Suprapubic skin (tissue), 4 donors: ENCODE measurements at places on chromosomes 16 and 17.

DNA sequence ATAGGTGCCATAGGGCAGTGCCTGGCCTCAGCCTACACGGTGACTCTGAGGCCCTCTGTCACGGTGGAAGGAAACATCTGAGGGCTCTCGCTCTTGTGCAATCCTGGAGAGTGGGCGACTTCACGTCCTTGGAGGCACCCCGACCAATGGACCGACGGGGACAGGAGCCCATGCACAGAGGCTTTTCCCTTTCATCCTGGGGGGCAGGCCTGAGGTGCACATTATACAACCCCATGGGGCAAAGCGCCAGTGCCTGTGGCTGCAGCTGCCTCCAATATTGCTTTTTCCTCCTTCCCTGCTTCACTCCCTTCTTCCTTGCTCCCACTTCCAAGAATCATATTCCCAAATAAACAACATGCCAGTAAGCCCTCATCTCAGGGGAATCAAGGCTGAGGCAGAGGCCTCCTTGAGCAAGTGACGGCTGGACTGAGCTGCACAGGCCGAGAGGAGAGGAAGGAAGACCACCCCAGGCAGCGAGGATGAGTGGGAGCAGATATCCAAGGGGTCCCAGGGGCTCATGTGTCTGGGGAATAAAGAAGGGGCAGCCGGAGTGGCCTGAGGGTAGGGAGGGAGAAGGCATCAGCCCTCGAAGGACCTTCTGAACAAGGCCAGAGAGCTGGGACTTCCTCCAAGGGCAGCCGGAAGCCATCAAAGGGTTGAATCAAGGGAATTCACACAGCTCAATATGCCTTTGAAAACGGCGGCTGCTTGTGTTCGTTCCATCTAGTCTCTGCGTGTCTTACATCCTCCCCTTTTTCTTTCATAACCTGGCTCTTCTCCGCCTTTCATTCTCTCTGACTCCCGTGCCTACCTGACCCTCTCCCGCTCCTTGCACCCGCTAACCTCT is 42.6 kb upstream of the RPL38 start:
- DNase-seq = peak; percentile 57

DNA sequence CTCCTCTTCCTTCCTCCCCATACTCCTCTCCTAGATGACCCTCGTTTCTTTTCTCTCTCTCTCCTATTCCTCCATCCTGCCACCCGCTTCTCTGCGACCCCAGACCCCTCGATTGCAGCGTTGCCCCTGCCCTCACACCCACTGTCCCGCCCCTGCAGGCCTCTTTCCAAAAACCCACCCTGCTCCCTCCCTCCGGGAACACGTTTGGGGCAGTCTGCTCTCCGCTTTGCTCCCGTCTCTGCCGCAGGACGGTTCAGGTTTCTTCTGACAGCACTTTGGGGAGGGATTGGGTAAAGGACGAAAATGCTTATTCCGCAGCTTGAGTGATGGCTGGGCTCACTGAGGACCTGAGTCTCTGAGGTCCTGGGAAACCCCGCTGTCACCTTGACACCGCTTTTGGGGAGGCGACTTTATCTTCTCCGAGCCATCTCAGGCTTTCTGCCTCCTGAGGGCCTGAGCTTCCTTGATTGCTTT is 690 bp downstream of the NDE1 start:
- DNase-seq = no peak

DNA sequence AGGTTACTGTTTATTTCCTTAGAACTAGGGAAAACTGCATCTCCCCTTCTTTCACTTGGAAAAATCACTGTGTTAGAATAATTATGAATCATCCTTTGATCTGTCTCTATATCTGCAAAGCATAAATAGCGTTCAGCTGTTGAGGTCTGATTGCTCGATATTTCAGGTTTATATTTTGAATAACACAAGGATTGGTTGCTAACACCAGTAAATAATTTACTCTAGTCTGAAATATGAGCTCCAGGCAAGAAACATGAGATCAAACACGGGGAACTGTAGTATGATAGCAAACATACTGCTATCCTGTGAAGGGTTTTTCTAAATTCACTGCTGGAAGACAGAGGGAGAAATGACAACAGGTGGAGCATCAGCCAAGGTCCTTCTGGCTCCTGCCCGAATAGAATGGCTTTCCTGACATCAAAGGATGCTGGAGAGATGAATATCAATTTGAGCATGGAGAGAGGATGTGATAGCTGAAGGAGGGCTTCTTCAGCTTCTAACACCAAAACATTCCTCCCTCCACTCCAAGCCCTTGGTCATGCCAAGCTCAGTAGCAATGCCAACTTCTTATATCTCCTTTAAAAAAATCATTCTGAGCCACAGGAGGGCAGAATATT is 450.3 kb downstream of the SHISA9 start:
- no peak for DNase-seq

DNA sequence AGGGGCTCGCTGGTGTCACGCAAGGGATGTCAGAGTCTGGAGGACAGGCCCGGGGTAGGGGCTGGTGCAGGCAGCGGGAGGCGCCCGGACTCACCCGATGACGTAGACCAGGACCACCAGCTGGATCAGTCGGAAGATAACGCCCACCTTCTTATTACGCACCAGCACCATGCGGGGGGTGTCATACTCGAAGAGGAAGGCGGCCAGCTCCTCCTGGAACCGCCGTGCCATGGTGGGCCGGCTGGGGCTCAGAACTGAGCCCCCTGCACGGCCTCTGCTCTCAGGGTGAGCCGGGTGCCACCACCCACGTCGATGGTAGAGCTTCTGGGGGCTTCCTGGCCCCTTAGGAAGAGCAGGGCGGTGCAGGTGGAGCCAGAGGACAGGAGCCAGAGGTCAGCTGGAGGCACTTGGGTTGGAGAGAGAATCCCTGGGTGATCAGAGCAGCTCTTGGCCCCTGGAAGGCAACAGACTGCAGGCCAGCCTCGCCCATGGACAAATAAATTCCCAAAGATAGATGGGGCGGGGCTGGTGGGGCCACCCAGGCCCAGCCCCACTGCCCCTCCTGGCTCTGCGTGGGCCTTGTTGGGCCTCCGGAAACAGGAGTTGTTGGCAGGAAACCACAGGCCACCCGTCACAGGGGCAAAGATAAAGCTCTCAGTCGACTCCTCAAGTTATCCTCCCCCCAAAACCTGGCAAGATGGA is at the start of gene P2RX1:
TSS of gene P2RX1 (minus strand) at position 471 of the 702 bp plus-strand sequence. CDS start at position 231, 240 bp downstream.
- no peak for DNase-seq

DNA sequence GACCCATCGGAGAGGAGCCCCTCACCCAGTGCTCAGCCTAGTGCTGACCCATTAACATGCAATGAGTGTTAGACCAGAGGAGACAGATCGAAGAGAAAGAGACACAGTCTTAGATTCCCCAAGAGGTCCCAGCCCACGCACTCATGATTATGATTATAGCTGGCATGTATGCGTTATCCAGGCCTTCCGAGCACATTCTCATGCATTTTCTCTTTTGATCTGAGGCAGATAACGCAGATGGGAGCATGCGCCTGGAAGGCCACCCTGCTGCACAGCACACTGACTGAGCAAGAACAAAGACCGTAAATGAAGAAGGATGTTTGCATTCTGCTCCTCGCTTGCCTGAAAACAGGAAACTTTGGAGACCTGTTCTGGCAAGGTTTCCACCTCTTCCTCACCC is 232.7 kb downstream of the SOX9 start:
- DNase-seq = no peak

DNA sequence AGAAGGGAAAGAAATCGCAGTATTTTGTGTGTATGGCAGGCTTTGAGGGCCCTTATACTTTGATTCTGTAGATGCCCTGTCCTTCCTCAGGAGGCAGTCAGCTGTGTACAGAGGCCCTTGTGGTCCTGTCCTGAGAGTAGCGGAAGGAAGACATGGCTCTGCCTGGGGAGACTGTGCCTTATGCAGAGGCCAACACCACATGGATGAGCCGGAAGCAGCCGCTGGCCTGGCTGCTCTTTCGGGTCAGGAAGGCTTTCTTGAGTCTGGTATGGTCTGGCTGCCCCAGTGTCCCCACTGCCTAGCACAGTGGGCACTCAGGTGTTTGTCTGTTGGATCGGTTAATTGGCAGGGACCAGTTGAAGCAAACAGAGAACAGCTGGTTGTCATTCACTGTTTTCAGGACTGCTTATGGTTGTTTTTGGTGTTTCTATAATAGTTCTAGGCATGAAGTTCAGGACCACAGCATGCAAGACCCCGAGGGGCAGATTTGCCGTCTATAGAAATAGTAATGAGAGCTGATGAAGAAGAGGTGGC is 12.4 kb downstream of the USP10 start:
- no peak for DNase-seq

- DNase-seq = no peak
Measured at GRCh38 chr17:33241390-33241789, 51.7 kb downstream of the ASIC2 start.

GRCh38 chr17:17880577-17881196 is 43.9 kb upstream of the SREBF1 start:
- DNase-seq = no peak

- DNase-seq = no peak
Measured at GRCh38 chr16:86391486-86391885, 118.8 kb upstream of the FOXF1 start.

DNA sequence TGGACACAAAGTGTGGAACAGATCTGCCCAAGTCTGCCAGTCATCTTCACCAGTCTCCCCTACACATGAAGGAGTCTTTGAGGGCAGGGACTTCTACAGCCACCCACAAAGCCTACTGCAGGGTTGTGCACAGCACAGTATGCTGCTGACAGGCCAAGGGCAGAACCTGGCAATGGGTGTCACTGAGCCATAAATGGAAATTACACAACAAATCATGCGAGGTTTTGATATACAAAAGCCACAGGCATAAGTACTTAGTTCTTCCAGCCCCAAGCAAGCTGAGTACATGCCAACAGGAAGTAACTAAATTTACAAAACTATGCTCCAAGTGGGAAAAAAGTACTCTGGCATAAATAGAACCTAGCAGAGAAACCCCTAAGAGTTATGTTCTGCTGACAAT is 7.8 kb upstream of the PSMC3IP start:
- DNase-seq = no peak

DNA sequence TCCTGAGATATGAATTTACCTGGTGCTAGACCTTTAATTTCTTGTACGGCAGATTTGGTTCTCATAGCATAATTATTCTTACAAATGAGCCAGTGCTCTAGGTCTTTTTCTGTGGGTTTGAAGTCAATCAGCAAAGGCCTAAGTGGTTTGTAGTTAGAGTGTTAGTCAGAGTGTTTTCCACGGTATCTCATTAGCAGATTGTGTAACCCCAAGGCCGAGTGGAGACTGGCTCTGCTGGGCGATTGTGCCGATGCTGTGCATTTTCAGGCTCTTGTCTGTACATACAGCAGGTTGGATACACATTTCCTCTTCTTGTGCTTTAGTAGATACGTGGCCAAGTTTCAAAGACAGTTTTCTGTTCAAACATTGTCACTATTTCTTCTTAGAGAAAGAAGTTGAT is 78.6 kb upstream of the CA10 start:
- no peak for DNase-seq

DNA sequence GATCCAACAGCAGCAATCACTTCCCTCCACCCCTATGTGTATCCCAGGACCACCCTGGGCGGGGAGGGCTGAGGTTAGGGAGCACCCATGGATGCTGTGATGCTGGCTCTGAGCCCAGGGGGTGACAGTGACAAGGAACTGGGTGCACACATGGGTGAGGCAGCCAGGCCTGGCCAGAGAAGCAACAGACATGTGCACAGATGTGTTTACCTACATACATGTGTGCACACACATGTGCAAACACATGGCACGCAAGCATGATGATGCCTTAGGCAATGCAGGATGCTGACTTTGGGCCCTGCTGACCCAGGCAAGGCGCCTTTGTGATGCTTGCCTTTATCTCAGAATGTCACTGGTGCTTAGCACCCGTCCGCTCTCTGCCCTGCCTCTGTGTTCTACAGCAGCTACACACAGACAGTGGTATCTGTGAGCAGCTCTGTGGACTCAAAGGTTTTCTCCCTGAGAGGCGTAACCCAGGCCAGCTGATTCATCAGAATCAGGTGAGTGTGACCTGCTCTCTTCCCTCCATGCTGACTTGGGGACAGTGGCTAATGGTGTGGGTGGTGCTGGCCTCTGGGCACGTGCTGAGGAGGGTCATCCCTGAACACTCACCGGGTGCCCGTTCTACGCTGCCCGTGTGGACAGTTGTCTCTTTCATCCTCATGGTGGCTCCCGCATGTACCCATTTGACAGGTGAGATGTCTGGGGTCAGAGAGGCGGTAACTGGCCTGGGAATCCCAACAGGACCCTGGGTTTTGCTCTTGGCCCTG is 38.5 kb upstream of the KSR1 start:
- DNase-seq = peak; percentile 41

DNA sequence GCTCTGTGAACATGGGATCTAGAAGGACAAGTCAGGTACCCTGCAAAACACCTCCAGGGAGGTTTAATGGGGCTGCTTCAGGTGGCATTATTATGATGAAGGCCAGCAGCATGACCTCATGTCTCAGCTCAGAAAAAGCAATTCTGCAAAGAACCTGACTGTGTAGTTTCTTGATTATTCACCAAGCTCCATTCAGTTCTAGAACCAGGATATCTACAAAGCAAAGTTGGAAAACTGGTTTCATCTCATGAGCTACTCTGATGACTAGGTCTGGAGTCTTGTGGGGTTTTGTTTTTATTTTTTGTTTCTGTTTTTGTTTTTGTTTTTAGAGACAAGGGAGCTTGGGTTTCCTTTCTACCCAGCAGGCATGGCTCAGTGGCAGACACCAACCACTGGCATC is 19.0 kb upstream of the LRRC37A3 start:
- no peak for DNase-seq

- DNase-seq = no peak
Measured at GRCh38 chr17:75371339-75371738, 34.1 kb downstream of the GRB2 start.

- no peak for DNase-seq
Measured at GRCh38 chr17:32928586-32929535, 908 bp downstream of the TMEM98 start.

DNA sequence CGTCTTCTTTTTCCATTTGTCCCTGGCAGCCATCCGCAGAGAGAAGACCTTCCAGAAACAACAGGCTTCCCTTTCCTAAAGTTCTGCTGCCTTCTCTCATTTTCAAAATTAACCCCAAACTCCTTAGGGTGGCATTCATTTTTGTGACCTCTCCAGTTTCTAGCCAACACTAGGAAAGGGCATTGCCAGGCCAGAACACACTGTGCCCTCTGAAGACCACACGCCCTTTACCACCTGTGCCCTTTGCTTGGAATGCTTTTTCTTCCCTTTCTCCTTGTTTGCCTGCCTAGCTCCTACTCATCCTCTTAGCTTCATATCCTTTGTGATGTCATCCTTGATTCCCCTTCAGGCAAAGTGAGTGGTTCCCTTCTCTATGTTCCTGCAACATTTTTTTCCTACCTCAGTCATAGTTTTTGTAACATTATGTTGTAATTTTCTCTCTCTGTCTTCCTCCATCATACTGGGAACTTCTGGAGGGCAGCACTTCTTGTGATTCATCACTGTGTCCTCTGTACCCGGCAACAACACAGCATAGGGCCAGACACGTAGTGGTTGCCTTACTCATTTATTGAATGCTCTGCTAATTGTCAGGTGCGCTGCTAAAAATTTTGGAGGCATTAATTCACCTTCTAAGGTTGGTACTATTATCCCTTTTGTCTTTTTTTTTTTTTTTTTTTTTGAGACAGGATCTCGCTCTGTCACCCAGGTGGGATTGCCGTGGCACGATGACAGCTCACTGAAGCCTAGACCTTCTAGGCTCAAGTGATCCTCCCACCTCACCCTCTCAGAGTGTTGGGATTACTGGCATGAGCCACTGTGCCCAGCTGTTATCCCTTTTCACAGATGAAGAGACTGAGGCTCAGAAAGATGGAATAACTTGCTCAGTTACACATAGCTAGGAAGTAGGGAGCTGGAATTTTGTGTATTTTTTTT is 1.0 kb downstream of the KAT8 start:
- DNase-seq = no peak
